ENCODE measurements at places on chromosomes 16 and 17. TPM values are rescaled to one million over a fixed set of nuclear protein-coding genes. Genes with fewer than 3 reads are reported as not detected.
A peak's percentile ranks its signal among the peaks of the same experiment; 100 is the strongest.

C17orf58 gene
- total RNA-seq, result 38.1 TPM

DNA sequence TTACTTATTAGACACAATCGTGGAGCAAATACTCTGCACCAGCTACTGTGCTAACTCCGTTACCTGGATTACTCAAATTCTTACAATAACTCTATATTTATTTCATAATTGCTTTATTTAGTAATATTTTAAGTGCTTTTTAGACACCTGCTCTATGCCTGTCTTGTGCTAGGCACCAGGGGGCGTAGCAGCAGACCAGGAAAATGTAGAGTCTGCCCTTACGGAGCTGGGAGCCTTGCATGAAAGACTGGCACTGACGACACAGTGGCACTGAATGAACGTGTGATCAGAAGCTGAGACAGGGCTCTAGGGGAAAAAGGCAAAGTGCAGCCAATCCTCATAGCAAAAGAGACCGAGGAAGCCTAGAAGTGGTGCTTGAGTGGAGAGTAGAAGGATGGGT lies 486.5 kb downstream of the CDH13 start:
- DNase-seq, result no peak

GRCh38 chr17:8048236-8048635 lies 9.4 kb downstream of the ALOX15B start:
- DNase-seq, result no peak

- DNase-seq, result peak; percentile 71
These were observed 24.1 kb downstream of the BAHCC1 start for GRCh38 chr17:81419319-81419885.

DNA sequence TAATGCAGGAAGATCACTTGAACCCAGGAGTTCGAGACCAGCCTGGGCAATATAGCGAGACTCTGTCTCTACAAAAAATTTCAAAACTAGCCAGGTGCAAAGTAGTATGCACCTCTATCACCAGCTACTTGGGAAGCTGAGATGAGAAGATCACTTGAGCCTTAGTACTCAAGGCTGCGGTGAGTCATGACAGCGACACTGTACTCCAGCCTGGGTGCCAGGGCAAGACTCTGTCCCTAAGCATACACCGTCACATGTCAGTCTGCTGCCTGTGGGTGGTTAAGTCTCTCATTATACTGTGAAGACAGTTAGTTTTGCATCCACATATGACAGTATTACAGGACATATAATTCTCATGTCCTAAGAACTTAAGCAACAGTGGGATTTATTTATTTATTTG lies 21.8 kb downstream of the NMRAL1 start:
- DNase-seq, result no peak

ITPRIPL2 gene
- 67.9 TPM for total RNA-seq

GRCh38 chr17:82957961-82958561 lies 118.2 kb upstream of the ZNF750 start:
- DNase-seq, result no peak

GRCh38 chr17:12545877-12546513 lies 119.7 kb upstream of the MYOCD start:
- peak; percentile 38 for DNase-seq

DNA sequence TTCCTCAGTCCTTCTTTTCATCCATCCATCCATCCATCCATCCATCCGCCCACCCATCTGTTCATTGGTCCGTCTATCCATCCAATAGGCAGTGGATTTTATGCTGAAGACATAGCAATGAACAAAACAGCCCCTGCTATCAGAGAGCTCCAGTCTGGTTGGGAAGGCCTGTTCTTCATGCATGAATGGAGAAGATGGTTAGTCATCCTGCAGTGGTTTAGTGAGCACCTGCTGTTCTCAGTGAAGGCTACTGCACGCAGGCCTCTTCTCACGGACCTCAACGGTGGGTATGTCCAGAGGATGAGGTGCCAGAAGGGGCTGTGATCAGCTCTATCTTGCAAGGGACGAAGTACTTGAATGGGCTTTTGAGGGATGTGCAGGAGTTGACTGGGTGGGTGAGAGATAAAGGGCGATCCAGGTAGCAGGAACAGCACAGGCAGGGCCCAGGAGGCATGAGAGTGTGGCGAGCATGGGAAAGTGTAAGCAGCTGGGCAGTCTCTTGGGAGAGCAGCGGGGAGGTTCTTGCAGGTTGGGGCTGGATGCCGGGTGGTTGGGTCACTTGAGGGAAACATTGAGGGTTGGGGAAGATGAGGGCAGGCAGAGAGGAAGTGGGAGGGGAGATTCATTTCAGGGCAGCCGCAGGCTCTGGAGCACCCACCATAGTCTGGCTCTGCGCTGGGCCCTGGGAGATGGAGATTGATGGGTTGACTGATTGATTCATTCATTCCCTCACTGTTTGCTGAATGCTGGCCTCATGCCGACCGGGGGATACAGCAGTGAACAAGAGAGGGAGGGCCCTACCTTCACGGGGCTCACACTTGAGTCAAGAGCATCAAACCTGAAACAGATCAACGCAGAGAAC lies 115.0 kb upstream of the CIBAR2 start:
- no peak for DNase-seq

MYL11 gene
- total RNA-seq, result not detected

DNA sequence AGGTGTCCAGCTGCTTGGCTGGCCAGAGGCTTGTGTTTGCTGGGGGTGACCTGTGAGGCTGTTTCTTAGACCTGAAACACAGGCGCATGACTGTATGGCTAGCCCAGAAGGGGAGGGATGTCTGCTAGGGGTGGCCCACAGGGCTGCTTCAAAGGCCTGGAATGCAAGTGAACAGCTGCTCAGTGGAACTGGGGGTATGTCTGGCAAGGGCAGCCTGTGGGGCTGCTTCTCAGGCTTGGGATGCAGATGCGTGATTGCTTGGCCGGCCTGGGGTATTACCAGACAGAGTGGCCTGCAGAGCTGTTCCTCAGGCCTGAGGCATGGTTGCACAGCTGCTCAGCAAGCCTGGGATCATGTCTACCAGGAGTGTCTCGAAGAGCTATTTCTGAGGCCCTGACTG lies 20.5 kb downstream of the TANC2 start:
- no peak for DNase-seq

DNA sequence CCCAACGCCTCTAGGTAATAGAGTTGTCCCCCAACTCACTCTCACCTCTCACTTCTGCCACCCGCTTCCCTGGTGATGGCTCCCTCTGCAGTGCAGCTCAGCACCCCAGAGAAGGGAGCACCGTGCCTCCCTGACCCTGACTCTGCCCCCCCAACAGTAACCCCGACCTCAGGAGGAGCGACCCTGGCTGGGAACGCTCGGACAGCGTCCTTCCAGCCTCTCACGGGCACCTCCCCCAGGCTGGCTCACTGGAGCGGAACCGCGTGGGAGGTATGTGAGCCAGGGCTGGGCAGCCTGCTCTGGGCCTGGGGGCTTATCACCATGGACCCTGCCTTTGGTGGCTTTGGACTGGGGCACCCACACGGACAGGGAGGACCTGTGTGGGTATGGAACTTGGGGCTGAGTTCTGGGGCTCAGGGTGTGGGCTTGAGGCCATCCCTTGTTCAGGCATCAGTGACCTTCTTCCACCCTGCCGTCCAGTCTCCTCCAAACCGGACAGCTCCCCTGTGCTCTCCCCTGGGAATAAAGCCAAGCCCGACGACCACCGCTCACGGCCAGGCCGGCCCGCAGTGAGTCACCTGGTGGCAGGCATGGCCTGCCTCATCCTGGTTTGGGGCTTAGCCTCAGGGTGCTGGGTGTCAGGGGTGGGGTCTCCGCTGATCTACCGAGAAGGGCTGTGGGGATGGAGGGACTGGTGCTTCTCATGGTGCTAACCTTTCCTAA lies 6.7 kb upstream of the C17orf107 start:
- DNase-seq, result no peak

GRCh38 chr16:4058386-4058785 lies 57.9 kb downstream of the ADCY9 start:
- no peak for DNase-seq

- no peak for DNase-seq
These were observed 106.3 kb upstream of the CRHR1 start for GRCh38 chr17:45677770-45678169.
